Stimulated activated CD4-positive, alpha-beta T cell treated with anti-CD3 and anti-CD28 coated beads, TNF-alpha, amount 100 ng/mL, for 4 hours (primary cell): ENCODE measurements at places on chromosomes 2 and 18.

DNA sequence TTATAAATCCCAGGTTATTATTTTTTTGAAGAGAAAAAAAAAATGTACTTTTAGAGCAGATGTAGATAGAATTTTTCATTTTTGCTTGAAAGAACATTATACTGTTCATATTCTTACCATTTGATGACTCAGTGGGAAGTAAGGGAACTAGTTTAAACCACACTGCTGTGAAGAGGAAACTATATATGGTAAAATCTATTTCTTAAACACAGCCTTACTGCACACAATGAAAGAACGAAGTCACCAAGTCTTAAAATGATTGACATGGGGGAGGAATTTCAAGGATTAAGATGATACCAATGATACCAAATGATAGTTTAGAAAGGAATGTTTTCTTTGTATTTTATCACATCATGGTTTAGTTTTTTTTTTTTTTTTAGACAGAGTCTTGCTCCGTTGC is 5.0 kb downstream of the ACTR2 start:
- DNase-seq = no peak

DNA sequence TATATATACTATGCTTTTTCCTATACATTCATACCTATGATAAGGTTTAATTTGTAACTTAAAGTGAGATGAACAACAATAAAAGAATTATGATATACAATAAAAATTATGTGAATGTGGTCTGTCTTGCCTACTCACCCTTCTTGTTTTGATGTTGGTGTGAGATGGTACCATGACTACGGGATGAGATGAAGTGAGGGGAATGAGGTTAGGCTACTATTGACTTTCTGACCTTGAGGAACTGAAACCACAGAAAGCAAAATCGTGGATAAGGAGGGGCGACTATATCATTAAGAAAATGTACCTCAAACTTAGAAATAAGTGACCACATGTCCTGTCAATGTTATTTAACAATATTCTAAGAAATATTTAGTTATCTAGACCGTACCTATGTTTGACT is 103.9 kb upstream of the PPP1CB start:
- no peak for DNase-seq

DNA sequence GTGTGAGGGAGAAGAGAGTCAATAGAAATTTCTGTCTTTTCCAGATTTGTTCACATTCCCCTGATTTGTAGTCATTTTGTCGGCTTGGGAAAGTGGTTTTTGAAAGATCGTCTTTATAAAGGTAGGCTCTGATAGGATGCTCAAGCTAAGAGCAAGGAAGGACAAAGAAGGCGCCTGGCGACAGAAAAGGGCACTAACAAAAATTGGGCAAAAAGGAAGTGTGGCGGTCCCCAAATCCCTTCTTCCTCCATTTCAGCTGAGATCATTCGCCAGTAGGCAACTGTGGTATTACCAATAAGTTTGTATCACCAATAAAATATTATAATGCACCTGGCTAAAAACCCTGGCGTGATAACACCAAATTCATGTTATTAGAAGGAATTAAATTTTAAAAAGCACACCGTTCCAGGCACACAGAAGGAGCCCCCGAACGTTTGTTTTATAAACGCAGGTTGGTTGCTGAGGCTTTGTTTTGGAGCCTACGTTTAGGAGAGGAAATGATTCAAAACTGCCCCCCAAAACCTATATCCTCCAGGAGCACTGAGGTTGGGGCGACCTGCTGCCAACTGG is 756 bp upstream of the PTPN4 start:
- DNase-seq = no peak

DNA sequence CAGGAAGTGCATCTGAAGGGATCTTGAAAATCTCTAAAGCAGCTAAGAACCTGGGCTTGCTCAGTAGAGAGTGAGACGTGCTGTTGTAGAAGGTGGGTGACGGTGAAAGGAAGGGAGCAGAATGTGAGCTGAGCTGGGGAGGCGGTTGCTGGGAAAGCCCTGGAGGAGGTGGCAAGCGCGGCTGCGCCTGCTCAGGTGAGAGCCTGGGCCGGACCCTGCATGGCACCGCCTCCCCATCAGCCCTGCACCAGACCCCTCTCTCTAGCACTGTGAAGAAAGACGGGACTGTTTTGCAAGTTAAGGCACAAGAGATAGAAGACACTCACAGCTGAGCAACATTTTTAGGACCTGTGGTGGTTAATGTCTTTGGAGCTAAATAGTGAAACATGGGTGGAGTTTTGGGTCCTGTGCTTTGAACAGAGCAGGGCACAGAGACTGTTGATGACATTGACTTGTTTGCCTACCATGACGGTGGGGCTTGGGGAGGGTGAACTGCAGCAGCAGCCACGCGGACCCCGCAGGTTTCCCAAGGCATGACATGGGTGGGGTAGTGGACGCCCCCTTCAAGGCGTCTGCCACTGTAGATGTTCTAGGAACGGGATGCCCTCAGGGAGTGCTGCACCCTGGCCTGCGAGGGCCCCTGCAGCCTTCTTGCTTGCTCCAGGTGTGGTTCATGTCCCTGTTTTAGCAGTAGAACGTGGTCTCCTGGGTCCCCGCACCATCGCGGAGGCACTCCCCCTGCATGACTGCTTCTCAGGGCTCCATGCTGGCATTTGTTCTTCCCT is 245.3 kb downstream of the TSN start:
- no peak for DNase-seq

GRCh38 chr2:127574656-127575055 is 39.2 kb downstream of the MYO7B start:
- no peak for DNase-seq

GRCh38 chr2:137192366-137193310 is 427.3 kb downstream of the THSD7B start:
- DNase-seq = no peak

DNA sequence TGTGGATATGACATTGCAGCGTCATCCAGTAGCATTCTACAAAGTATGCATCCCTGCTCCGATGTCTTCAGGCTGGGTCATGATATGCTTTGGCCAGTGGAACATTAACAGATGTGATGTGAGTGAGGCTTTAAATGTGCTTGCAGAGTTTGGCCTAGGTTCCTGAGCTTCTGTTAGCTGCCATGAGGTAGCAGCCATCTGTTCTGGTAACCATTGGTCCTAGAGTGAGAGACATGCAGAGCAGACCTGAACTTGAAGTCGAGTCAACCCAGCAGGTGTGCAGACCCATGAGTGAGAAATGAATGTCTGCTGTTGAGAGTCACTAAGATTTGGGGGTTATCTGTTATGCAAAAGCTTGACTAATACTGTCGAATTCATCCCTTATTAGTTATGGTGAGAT is 73.8 kb upstream of the NABP1 start:
- DNase-seq = no peak

DNA sequence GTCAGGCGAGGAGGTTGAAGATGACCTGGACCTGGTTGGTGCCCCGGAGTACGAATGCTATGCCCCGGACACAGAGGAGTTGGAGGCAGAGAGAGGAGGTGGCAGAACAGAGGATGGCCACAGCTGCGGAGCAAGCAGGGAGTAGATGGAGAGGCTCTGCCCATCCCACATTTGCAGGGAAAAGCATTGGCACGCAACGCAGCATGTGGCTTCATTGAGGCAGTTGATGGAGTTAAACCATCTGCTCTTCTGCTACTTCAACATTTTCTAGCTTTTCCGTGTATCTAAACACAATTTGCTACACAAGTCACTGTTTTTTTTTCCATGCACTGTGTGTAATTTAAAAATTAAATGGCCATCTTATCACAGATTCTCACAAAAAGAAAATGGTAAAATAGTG is 11.8 kb downstream of the RBFA start:
- no peak for DNase-seq

DNA sequence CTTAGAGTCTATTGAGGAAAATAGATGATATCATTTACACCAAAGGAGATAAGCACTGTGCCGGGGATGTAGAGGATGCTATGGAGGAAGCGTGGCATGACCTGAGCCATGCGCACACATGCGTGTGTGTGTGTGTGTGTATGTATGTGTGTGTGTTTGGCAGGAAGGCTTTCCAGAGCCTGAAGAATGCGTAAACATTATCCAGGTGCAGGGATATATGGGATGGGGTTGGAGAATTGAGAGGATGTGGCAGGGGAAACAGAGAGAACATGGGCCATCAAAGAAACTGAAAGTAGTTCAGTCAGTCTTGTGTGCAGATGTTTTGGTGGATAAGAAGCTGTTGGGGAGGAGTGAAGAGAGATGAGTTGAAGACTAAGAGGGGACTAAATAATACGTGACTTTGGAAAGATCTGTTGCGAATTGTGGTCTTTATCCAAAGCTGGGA is 9.3 kb upstream of the STAT1 start:
- DNase-seq = no peak

- no peak for DNase-seq
These were observed 43.2 kb downstream of the ANKMY1 start for GRCh38 chr2:240514631-240515030.

DNA sequence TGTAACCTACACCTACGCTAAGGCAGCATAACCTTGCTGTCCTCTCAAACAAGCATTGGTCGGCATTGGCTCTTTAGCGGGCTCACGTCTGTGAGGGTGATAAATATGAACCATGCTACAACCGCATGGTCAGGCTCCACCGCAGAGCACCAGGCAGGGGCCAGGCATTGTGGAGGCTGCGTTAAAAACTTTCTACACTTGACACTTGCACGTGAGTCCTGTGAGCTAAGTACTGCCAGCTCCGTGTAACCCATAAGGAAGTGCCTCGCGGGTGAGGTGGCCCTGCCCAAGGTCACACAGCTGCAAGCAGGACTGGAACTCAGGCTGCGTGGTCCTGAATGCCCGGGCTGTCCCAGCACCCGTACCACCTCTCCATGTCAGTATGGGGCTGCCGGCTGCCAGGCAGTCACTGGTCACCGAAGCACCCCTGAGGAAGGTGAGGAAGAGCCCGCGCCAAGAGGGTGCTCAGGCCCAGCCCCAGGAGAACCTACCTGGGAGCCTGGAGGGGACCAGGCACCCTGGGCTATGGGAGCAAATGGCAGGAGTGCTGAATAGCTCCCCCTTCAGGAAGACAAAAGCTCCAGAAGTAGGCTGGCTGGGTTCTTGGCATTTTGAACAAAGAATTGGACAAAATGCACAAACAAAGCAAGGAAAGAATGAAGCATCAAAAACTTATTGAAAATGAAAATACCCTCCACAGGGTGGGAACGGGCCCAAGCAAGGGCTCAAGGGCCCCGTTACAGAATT is 271.1 kb upstream of the RAB6C start:
- no peak for DNase-seq

DNA sequence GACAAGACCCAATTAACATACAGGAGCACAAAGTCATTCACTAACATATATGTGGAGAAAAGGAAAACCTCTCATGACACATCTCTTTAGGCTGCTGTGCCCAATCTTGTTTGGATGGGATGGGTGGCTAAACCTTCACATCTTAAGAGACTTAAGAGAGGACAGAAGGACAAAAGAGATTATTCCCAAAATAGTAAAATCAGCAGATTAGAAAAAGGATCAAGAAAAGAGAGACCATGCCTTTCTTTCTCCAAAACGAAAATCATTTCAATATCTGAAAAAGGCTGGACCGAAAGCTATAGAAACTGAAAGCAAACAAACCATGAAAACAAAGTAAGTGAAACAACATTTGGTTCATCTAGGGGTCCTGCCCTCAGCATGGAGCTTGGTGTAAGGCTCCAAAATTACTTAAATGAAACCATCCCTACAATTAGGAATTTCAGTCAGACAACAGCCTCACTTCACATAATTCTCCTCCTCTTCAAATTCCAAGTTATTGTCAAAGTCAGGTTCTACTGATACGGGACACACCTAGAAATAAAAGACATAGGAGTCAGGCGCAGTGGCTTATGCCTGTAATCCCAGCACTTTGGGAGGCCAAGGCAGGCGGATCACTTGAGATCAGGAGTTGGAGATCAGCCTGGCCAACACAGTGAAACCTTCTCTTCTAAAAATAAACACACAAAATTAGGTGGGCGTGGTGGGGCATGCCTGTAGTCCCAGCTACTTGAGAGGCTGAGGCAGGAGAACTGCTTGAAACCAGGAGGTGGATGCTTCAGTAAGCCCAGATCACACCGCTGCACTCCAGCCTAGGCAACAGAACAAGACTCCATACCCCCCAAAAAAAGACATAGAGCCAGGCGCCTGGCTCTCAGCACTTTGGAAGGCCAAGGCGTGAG is 5.2 kb downstream of the STARD7 start:
- DNase-seq = no peak

GRCh38 chr2:223971731-223972130 is 14.5 kb downstream of the MRPL44 start:
- no peak for DNase-seq

- no peak for DNase-seq
These were observed 1.7 kb downstream of the ITGA4 start for GRCh38 chr2:181458871-181459270.

DNA sequence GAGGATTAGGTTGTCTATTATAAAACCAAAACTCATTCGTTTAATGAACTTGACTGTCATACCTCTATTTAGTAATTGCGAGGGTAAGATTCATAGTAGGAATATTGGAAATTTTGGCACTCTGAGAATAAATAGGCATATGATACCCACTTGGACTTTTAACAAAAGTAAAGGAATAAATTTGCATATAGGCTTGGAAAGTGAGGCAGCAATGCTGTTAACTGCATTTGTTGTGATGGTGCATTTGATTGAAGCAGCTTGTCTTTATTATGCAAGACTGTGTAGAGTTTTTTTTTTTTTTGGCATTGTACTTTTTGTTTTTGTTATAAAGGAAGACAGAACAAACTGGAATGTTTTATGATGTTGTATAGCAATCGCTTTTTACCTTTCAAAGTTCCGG is 18.9 kb downstream of the ITGB1BP1 start:
- DNase-seq = no peak

- no peak for DNase-seq
These were observed 25.6 kb downstream of the MAP3K2 start for GRCh38 chr2:127361929-127362885.

- DNase-seq = no peak
These were observed 1.6 kb upstream of the FABP1 start for GRCh38 chr2:88129313-88129959.

GRCh38 chr18:68394705-68395104 is 320.2 kb downstream of the TMX3 start:
- DNase-seq = no peak
